Vagina (tissue), 2 donors: ENCODE measurements at places on chromosomes 3 and 15.

DNA sequence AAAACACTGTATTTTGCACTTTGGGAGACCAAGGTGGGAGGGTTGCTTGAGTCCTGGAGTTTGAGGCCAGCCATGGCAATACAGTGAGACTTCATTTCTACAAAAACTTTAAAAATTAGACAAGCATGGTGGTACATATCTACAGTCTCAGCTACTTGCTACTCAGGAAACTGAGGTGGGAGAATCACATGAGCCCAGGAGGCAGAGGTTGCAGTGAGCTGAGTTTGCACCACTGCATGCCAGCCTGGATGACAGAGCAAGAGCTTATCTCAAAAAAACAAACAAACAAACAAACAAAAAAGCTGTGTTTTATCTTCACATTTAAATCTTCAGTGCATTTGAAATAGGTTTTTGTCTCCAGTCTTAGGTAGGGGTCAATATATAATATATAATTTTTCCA lies 4.8 kb upstream of the SLC9C1 start:
- DNase-seq, result no peak

DNA sequence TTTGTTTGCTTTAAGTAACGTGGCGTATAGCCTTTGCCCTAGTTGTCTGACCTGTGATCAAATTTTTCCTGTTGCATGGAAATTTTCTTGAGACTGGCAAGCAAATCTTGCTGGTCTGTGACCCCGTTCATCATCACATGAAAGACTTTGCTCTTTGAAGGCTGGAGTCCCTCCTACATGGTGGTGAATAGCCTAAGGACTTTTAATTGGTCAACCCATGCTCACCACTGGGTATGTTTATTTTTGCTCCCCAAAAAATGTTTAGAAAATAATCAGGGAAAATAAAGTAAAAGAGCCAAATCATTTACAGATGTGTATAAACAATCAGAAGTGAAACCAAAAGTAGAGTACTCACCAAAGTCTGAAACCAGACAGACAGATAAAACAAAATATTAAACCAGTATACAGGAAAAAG lies 1075.3 kb upstream of the ALCAM start:
- DNase-seq, result no peak

DNA sequence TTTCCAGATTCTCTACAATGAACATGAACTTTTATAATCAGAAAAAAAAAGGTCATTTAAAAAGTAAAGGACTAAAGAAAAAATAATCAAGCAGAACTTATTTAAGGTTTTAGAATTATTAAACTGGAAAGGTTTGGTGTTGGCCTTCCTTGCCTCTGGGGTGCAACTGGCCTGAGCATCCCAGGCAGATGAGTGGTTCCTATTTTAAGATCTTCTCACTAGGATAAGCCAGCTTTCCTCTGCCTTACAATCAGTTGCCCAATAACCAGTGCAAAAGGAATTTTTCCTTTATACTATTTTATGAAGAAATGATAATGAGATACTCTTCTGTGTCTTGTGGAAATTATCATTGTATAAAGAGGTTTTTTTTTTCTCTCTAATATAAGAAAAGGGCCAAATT lies 56.6 kb downstream of the SEC22A start:
- no peak for DNase-seq

DNA sequence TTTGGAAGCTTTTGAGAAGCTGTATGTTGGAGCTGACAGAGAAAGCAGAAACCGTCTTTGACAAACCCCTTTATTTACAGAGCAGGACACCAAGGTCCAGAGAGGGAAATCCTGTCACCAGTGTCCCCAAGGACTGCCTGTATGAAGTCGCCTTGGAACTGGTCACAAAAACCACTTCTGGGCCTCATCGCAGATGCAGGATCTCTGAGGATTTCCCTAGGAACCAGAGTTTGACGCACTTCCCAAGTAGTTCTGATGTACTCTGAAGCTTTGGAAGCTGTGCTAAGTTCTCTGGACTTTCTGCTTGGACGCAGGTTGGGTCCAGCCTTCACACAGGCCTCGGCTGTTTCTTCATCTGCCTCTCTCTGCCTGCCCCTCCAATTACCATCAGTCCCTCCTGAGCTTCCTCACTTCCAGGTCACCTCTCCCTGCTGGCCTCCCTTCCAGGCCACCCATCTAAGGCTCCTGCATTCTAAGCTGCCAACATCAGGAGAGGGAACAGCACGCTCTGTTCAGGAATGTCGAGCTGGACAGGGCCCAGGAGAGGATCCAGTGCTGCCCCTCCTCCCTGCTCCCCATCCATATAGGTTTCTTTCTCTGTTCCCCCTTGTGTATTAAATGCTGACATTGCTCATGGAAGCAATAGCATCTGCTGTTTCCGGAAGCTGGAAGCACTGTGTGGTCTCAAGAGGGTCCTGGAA lies 270.8 kb downstream of the OPA1 start:
- no peak for DNase-seq

DNA sequence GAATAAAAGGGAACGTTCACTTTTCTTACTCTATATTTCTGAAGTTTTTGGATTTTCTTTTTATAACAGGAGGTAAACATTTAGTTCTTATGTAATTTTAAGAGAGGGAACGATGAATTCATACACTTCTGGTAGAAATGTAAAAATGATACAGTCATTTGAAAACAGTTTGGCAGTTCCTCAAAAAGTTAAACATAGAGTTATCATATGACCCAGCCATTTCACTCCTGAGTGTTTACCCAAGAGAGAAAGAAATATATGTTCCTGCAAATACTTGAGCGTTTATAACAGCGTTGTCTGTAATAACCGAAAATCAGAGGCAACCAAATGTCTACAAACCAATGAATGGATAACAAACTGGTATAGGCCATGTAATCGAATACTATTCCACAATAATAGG lies 20.8 kb upstream of the CCR9 start:
- DNase-seq, result no peak

DNA sequence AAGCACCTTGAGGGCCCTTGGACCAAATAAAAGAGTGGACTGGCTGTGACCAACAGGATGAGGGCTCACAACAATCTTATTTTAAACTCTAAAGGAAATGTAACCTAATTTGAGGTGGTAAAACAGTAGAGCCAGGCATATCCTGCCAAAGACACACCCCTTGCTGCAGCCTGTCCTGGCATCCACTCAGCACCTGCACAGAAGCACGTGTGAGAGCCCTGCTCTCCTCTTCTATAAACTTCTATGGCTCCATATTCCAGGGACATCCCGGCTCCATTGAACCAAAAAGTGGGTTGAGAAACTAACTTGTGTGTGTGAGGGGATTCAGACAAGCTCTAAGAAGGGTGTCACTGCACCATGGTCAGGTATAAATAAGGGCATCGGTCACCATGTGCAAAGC lies 190.9 kb upstream of the CHRNA7 start:
- no peak for DNase-seq

- DNase-seq, result no peak
Observed at GRCh38 chr15:89360294-89360971, 25.8 kb upstream of the POLG start.
